ENCODE measurements at places on chromosomes 5 and 9.
A peak's percentile ranks its signal among the peaks of the same experiment; 100 is the strongest.

GRCh38 chr9:89815903-89816573 lies 211.2 kb downstream of the GADD45G start:
- DNase-seq, result no peak

- DNase-seq, result no peak
Measured at GRCh38 chr5:55650386-55650785, 61.7 kb downstream of the SLC38A9 start.

DNA sequence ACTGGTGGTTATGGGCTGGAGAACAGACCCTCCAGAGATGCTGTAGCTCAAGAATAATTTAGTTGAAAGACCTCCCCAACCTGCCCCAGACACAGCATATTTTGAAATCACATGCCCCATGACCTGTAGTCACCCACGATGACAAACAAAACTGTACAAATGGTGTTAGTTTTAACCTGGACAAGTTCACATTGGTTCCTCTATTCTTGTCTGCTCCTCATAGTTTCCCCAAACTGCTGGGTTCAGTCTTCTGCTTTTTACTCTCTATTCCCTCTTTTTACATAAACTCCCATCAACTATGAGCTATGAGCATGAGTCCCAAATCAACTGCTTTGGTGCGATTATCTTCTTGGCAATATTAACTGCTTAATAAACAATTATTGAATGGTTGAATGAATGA lies 365.3 kb upstream of the CLINT1 start:
- DNase-seq, result no peak

DNA sequence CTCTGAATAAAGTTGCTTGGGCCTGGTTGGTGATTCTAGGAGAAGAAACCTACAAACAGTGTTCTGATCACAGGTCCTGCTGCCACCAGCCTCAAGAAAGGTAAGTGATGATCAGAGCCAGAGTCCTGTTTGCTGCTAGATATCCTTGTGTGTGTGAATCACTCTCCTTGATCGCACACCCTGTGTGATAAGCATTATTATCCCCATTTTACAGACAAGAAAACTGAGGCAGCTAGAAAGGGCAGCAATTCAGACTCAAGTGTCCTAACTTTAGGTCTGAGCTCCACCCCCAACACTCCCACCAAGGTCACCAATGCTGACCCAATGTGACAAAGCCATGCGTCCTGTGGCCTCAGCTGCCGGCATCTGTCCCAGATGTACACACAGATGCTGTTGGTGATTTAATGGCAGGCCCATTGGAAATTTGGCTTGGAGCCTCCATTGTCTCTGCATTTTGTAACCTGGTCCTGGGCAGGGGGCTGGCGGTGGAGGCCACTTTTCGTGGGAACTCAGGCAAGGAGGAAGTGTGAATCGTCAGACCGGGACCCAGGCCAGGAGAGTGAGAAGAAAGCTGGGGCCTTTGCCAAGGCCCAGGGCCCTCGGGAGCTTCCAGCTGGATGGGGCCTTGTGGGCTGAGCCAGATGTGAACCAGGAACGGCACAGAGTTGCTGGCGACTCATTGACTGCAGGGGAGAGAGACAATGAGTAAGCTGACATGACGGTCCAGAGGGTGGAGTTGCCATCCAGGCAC lies 29.8 kb upstream of the GGTA1 start:
- peak; percentile 91 for DNase-seq

DNA sequence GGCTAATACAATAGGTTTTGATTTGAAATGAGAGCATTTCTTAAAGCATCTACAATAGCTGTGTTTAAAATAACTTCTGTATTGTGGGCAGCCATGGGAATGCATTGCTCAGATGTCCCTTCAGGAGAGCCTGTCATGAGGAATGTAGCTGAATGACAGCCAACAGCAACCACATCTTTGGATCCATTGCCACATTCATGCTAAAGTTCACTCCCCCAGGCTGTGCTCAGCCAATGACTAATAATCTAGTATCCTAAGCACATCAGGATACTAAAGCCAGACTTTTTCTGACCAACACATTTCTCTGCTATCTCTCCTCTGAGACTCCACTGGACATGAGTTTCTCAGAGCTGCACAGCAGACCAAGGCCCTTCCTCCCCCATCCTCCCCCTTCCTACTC lies 45.5 kb downstream of the HTR1A start:
- DNase-seq, result no peak

DNA sequence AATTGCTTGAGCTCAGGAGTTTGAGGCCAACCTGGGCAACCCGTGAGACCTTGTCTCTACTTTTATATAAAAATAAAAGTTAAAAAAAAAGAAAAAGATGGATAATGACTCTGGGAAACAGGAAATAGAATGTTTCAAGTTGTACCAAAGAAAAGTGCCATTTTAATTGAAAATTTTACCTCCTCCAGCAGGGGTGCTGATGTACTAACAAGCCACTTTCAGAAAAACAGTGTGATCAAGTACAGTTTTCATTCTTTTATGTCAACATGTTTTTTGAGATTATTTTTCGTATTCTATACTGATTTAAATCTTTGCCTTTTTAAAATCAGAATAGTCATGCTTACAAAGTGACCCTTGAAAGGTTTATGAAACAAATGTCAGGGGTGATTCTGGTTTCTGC lies 30.8 kb downstream of the F2R start:
- DNase-seq, result no peak

GRCh38 chr5:5005353-5005752 lies 134.8 kb upstream of the ADAMTS16 start:
- DNase-seq, result no peak

GRCh38 chr5:55327281-55327680 lies 19.5 kb downstream of the MTREX start:
- no peak for DNase-seq

DNA sequence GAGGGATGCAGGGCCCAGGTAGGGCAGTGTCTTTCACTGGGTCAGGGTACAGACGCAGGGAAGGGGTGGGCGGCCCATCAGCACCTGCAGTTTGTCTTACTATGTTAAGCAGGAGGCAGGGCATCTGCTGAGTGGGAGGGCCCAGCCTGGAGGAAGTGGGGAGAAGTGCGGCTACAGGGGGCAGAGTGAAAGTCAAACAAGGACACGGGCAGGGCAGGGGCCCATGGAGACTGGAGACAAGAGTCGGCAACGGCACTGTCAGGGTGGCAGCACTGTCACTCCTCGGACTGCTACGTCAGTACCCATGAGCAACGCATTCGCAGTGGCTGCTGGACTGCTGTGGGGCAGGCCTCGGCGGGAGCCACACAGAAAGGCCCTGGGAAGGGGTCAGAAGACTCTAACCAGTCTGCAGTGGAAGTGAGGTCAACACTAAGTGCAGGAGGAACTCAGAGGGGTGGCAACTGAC lies 19.7 kb downstream of the CAMSAP1 start:
- no peak for DNase-seq

DNA sequence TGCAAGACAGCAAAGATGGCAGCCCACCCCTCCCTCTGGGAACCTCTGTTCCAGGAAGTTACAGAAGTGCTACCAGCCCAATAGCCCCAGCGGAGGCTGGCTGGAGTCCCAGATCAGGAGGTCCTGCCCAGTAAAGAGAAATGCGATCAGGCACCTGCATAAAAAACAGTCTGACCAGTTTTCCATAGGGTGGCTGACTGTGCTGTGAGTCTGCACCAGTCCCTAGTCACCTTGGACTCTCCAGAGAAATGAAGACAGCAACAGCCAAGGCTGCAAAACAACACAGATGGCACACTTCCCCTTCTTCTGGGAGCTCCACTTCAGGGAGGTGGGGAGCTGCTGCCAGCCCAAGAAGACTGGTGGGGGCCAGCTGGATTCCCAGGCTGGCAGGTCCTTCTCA lies 265.5 kb upstream of the PCSK5 start:
- no peak for DNase-seq

DNA sequence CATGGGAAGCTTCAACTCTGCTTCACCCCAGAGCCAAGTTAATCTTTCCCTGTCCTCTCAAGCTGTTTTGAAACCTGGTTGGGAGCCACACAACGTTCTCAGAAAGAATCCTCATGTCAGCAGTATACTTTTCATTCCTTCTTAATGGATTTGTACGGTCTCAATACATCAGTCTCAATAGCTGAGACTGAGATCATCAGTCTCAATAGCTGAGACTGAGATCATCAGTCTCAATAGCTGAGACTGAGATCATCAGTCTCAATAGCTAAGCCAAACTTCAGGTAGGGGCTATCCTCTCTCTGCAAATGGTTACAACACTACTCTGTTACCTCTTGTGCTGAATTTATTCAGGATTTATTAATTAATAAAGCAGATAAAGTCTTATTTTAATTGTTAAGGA lies 1317.4 kb upstream of the CDH9 start:
- no peak for DNase-seq

GRCh38 chr5:167452136-167452535 lies 839.3 kb upstream of the WWC1 start:
- DNase-seq, result no peak

GRCh38 chr9:109941771-109942170 lies 161.8 kb downstream of the PALM2AKAP2 start:
- no peak for DNase-seq

DNA sequence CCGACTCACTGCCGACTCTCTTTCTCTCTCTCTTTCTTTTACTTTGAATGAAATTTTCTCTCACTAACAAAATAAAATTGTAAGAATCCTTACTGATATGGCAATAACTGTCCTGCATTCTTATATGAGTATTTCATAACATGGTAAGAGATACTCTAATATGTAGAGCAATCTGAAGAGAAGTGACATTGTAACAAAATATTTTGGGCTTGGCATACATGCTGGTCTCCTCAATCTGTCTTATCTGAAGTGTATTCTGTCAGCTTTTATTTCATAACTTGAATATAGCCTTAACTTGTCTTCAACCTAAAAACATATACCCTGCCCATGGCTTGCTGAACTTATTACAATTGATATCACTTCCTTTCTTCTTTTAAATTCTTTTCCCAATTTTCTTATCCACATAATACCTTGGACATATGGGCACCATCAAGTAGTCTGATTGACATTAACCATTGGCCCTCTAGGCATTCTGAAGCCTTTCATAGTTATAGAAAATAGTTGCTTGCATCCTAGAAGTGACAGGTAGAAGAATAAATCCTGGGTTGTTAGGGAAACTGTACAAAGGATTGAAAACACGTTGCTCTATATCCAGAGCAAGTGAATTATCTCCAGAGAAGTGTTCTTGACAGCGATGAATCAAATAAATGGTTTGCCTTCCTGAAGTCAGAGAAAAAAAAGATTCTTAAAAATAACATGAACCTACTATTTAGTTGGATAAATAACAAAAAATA lies 537.6 kb upstream of the TYRP1 start:
- no peak for DNase-seq

DNA sequence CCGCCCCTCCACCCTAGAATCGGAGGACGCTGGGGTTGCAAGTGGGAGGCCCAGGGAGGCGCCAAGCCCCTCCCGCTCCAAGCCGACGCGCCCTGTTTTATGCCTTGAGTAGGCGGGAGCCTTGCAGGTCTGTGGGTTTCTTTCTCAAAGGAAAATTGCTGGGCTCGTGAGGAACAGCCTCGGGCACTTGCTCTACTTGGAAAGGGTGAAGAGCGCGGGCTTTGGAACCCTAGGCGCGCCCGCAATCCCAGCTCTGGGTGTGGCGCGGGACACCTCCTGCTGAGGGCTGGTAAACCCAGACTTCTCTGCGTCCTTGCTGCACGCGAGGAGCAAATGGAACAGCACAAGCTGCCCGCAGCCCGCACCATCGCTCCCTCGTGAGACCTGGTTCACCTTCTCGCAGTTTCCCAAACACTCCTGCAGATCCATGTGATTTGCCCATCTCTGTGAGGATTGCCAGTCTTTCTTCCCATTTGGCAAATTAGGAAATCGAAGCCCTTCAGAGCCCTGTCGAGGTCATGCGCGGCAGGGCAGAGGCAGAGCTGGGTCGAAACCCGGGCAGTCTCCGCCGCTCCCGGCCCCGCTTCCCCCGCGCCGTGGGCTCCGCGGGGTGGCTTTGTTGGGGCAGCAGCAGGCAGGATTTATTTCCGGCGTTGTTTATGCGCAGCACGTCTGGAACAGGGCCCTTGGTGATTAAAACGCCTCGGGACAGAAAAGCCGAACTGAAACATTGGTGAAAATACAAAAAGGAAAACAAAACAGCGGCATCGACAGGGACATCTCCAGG lies 98.4 kb upstream of the CPLX2 start:
- no peak for DNase-seq

DNA sequence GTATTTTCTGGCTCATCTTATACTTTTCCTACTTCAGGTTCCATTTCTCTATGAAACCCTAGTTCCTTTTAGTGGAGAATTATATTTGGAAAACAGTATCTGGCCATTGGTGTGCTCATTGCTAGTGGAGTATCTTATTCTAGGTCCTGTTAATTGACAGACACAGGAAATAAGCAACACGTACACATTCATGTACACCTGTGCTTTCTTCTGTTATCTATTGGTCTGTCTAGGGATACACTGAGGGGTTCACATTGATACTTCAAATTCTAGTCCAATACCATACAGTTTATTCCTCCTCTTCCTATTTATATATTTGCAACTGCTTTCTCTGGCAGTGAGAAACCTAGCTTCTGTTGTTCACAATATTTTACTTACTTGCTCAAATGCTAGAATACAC lies 110.2 kb downstream of the FER start:
- no peak for DNase-seq

- DNase-seq, result no peak
Measured at GRCh38 chr5:172569861-172570558, 71.1 kb upstream of the NEURL1B start.

DNA sequence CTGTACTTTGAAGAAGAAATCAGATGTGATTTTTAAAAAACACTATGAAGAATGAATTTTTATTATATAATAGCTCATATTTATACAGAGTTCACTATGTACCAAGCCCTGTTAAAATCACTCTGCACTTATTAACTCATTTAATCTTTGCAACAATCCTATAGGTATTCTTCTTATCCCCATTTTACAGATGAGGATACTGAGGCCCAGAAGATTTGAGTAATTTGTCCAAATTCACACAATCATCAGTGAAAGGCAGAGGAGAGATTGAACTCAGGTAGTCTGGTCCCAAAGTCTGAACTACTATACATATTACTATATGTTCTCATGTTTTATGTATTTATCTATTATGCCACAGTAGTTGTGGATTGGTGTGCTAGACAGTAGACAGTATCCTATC lies 16.1 kb downstream of the PLAC8L1 start:
- no peak for DNase-seq

- no peak for DNase-seq
Measured at GRCh38 chr5:636951-637350, 24.8 kb downstream of the CEP72 start.

DNA sequence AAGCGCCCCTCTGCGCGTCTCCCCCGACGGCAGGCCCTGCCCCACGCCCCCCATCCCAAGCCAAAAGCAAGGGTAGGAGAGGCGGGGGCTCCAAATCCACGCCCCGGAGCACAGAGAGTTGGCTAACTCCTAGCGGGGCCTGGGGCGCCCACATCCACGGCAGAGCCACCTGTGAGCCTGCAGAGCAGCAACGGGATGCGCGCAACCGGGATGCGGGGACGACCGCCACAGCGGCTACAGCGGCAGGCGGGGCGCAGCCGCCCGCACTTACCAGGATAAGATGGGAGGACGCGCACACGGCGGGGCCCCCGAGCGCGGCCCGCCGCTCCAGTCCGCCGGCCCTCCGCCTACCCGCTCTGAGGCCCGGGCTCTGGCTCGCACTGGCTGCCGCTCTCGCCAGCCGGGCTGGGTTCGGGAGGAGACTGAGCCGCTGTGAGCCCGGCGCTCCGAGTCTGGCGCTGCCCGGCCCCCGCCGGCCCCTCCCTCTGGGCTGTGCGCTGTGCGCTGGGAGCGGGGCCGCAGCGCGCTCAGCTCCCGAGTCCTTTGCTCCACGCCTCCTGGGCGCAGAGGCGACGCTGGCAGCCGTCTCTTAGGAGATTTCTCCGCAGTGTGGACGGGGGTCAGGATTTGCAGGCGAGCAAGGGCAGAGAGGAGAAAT lies at the start of gene SLC24A2:
Gene SLC24A2, minus strand, starts transcription at position 424 of the 658 bp plus-strand sequence.
- DNase-seq, result no peak

- no peak for DNase-seq
Measured at GRCh38 chr9:4276856-4277255, 23.0 kb downstream of the GLIS3 start.

All from BJ (cell line).